Activated CD8-positive, alpha-beta memory T cell treated with anti-CD3 and anti-CD28 coated beads for 24 hours (primary cell): ENCODE measurements at places on chromosomes 5 and 9.
A peak's percentile ranks its signal among the peaks of the same experiment; 100 is the strongest.

- peak; percentile 92 for DNase-seq
Observed at GRCh38 chr5:179801304-179802206, 5.1 kb downstream of the MGAT4B start.

DNA sequence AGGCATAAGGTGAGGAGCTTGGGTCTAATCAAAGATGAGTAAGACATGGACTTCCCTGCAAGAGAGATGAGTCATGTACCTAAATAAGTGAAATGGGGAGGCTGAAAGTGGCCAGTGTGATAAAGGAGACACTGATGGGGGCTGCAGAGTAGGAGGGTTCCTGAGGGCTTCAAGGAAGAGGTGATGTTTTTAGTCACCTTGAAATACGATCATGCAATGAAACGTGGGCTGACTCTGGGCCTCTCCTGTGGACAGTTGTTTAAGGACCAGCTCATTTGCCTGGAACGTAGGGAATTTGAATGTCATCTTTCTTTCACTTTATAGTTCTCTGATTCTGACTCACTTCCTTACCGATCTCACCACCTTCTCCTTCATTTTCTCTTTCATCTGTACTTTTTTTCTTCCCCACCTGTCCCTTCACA lies 49.6 kb upstream of the CPLX2 start:
- peak; percentile 58 for DNase-seq

- no peak for DNase-seq
Observed at GRCh38 chr5:88740604-88741185, 142.3 kb downstream of the MEF2C start.

DNA sequence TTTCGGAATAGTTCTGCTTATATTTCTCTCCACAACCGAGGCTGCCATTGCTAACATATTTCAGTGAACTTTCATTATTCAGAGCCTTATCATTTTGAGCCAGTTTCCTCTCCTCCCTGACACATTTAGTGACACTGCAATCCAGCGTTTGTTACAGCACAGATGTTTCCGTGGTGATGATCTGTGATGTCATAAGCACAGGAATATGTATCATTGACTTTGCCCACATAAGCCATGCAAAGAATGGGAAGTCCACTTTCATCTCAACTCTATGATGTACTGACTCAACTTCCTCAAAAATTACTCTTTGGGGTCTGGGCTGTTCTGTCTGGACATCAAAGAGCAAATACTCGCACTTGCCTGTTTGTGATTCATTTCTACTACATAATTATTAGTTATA lies 291.8 kb downstream of the EBF1 start:
- DNase-seq = no peak

GRCh38 chr9:29697011-29697410 lies 2123.7 kb upstream of the C9orf72 start:
- no peak for DNase-seq

DNA sequence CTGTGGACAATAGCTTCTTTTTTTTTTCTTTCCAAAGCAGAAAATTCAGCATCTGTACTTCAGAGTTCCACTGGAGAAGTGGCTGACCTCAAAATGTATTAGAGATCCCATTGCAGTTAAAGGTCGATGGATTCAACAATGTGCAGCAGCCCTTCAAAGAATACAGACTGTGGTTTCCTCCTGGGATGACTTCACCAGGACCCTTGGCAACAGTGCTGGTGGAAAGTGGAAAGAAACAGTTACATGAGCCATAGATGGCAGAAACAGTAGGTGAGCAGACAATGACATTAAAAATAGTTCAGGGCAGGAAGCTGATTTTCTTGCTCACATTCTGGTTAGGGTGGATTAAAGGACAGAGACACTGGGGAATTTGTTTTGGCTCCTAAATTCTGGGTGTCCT lies 62.4 kb downstream of the SLC28A3 start:
- no peak for DNase-seq

DNA sequence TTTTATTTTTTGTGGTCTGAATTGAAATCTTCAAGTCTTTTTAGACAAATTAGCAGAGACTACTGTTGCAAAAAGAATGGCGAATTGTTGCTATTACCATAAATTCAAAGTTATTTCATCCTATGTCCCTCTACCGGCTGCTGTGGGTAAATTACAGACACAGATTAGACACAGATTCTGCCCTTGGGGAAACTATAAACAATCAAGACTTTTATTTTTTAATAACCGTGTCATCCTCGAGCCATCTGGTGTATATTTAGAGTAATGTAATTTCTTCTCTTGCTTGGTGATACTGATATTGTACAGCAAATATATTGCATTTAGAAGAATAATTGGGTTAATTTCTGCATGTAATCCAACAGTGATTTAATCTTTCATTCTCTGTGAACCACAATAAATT lies 228.0 kb upstream of the ADAMTSL1 start:
- DNase-seq = no peak

DNA sequence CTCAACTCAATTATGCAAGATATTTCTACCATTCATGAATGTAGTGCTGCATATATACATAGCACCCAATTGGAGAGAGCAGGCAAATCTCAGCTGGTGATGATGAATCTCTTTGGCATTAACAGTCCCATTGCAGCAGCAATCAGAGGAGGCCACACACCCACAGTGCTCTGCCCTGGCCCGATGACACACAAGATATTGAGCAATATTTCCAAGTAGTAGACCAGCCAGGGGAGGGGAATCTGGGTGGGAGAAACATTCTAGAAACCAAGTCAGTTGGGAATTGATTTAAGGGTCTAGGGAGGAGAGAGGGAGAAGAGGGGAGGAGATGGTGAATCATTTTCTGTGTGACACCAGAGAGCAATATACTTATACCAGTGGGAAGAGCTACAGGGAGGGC lies 14.9 kb upstream of the C5orf63 start:
- DNase-seq = no peak

GRCh38 chr5:50406877-50407276 lies 34.2 kb downstream of the EMB start:
- DNase-seq = no peak

DNA sequence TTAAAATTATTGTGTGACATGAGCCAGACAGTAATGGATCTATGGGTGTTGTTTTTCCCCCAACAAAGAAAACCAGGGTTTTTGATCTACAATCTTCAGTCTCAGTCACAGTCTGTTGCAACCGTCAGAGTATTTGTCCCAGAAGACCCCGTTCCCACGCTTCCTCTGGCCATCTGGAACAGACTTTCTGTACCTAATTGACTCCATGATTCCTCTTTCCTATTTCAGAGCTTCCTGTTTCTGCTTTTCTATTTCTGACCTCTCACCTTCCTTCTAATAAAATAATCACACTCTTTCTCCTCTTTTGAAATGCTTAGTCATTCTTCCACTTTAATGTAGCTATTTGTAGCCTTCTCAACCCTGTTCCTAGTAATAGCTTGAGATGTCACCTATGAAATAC lies 1044.8 kb downstream of the DTWD2 start:
- DNase-seq = no peak

GRCh38 chr5:110736753-110737152 lies 2.1 kb upstream of the SLC25A46 start:
- DNase-seq = no peak

- no peak for DNase-seq
Observed at GRCh38 chr5:2330325-2331130, 420.9 kb downstream of the IRX2 start.

GRCh38 chr9:134943836-134944235 lies 26.1 kb upstream of the FCN1 start:
- no peak for DNase-seq

DNA sequence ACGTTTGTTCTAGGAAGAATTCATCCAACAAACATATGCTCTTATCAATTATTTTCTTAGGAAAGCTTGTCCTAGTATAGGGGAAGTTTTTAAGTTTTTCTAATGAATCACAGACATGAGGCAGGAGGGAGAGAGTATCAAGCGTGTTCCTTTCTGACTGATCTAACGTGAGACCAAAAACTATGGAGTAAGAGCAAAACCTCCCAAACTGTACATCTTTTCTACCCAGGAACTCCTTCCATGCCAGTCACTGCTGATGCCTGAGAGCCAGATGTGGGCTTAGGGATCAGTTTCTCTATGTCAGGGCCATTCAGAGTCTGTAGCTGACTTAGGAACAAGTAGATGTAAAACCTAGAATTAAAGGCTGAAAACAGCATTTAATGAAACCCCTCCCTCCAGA lies 51.7 kb upstream of the NFIB start:
- DNase-seq = no peak

GRCh38 chr9:113901221-113901688 lies 25.1 kb downstream of the ZNF618 start:
- DNase-seq = peak; percentile 28

GRCh38 chr9:107237873-107238272 lies 45.2 kb upstream of the RAD23B start:
- DNase-seq = no peak

- DNase-seq = no peak
Observed at GRCh38 chr9:27714388-27714787, 141.1 kb upstream of the C9orf72 start.

- no peak for DNase-seq
Observed at GRCh38 chr9:97638666-97639065, 5.0 kb downstream of the NCBP1 start.

DNA sequence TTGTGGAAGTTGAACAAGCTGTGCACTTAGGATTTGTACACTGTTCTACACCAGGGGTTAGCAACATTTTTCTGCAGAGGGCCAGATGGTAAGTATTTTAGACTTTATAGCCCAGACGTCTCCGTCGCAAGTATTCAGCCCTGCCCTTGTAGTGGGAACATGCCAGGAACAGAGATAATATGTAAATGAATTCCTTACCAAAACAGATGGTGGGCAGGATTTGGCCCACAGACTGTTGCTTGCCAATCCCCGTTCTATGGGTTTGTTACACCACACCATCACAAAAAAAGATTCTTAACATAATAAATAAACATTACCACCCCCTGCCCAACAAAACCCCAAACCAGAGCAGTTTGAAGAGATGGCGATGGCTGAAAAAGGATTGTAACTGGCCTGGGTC lies 74.3 kb downstream of the AMBP start:
- DNase-seq = peak; percentile 17

DNA sequence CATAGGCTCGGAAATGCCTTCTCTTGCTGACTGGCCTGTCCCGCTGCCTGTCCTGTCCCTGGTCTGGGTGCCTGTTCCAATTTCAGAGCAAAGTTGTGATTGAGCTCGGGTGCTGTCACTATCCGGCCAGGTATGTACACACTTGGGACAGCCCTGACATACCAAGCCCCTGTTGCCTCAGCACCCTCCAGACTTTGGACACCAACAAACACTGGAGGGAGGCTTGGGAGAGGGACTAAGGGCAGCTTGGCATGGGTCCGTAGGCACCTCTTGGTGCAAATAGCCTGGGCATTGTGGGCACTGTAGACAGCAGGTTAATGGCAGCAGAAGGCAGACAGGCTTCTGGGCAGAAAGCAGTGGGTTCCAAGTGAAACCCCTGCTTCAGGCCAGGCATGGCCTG lies 86.3 kb upstream of the SEMA6A start:
- no peak for DNase-seq

DNA sequence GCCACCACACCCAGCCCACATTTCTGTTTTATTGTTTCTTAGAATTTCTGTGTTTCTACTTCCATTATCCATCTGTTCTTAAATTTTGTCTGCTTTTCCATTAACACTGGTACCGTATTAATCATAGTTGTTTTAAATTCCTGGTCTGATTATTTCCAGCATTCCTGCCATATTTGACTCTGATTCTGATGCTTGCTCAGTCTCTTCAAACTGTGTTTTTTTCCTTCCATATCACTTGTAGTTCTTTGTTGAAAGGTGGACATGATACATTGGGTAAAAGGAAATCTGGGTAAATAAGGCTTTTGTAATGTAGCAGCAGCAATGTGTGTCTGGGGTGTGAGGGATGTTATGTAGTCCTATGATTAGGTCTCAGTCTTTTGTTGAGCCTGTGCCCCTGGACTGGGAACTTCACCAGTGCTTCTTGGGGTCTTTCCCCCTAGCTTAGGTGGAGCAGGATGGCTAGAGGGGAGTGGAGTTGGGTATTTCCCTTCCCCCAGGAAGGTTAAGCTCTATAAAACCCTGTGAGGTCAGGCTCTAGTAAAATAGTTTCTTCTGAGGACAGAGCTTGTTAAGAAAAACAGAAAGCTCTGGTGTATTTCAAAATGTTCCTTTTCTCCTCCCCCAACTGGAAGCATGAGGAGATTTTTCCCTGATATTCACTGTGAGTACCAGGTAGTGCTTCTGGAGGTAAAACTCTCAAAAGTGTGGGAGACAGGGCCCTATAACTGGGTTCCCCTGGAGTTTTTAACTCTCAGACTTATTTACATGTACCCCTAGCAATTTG lies 10.1 kb upstream of the TMOD1 start:
- no peak for DNase-seq

GRCh38 chr9:115022760-115023434 lies 92.5 kb upstream of the TNFSF8 start:
- DNase-seq = no peak

- no peak for DNase-seq
Observed at GRCh38 chr5:5539590-5539989, 117.1 kb downstream of the ICE1 start.

GRCh38 chr5:2721385-2722138 lies 29.9 kb downstream of the IRX2 start:
- DNase-seq = no peak
